ENCODE measurements at places on chromosomes 7 and 10.

- no peak for DNase-seq
Measured at GRCh38 chr10:45241865-45242520, 73.4 kb downstream of the OR13A1 start.

- no peak for DNase-seq
Measured at GRCh38 chr10:125761961-125762360, 13.7 kb downstream of the MMP21 start.

GRCh38 chr10:103549349-103549685, 55.8 kb downstream of the NEURL1 start:
- DNase-seq, result no peak

DNA sequence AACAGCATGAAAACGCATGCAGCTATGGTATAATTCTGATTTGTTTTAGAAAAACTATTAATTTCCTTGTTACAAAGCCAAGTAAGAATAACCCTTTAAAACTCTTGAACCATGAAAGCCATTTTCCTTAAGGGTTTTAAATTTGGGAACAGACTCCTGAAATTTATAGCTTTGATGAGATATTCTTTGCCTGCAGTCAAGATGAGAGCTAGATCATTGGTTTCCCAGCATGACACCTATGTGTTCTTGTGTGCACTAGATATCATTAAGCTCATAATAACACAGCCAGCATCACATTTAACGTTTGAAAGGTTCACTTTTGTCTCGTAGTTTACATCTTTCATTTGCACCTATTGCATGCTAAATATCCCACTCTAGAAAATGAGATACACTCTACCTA, 202.2 kb downstream of the PHF14 start:
- no peak for DNase-seq

- DNase-seq, result no peak
Measured at GRCh38 chr10:101845893-101846292, 2.3 kb upstream of the KCNIP2 start.

DNA sequence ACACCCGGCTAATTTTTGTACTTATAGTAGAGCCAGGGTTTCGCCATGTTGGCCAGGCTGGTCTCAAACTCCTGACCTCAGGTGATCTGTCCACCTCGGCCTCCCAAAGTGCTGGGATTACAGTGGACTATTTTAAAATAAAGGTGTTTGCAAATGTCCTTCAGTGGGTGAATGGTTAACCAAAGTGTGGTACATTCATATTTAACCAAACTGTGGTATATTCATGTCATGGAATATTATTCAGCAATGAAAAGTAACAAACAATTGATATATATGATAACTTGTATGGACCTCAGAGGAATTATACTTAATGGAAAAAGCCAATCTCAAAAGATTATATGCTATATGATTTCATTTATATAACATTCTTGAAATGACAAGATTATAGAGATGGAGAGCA, 190.0 kb downstream of the CREB5 start:
- no peak for DNase-seq

DNA sequence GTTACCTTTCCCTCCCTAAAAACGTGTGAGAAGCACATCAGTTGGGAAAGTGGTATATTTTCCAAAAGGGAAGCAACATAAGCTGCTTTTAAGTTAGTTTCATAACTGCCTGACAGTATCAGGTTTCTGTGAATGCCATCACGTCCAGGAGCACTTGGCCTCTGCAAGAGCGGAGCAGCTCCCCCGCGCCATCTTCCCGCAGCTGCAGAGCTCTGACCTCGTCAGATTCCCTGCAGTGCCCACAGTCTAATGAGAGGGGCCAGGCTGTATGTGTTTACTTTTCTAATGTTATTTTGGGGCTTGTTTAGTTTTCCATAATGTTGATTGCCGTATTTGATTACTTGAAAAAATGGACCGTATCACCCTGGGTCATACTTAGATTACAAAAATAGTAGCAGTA, 74.2 kb downstream of the MGMT start:
- DNase-seq, result no peak

GRCh38 chr10:61961278-61961677, 59.8 kb downstream of the ARID5B start:
- DNase-seq, result no peak

DNA sequence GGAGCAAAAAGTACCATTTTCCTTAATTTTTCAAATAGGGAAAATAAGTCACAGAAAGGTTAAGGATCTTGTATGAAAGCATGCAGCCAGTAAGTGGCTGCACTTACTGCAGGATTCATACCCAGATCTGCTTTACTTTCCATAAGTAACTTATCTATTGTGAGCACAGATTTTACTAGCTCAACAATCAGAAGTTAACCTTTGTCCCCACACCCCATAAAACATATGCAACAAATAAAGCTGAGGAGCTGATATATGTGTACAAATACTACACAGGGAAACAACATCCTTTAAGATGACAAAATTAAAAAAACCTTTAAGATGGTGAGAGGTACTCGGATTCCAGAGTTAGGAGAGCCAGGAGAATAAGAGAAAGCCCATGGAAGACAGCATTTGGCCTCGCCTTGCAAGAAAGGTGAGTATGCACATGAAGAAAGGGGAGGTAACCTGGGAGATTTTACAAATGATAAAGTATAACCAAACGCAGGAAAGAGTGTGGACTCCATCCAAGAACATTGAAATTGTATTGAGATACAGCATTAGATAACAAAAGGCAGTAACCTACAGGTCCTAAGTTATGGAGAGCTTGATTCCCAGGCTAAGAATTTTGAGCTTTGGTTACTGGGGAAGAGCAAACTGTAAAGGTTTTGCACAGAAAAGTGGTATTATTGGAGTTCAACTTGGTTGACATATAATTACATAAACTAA, 87.1 kb downstream of the ITGB8 start:
- no peak for DNase-seq

- DNase-seq, result no peak
Measured at GRCh38 chr10:28171468-28172222, 131.2 kb downstream of the MPP7 start.

DNA sequence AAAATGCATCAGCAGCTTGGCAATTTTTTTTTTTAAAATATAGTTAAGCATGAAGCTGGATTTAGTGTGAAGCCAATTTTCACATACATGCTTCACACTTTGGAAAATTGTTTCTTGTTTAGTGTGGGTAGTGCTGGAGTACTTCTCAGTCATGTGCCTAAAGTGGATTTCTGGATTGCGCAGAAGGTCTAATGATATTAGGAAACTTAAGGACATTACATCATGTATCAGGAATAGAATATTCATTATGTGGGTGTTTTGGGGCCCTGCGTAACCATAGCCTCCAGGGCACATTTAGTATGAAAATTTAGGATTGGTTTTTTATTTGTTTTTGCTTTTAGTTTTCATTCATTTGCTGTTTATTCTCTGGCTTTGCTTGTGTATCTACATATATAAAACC, 28.8 kb upstream of the BNIP3 start:
- DNase-seq, result no peak

GRCh38 chr7:139232377-139232717, 1.3 kb downstream of the UBN2 start:
- DNase-seq, result no peak

DNA sequence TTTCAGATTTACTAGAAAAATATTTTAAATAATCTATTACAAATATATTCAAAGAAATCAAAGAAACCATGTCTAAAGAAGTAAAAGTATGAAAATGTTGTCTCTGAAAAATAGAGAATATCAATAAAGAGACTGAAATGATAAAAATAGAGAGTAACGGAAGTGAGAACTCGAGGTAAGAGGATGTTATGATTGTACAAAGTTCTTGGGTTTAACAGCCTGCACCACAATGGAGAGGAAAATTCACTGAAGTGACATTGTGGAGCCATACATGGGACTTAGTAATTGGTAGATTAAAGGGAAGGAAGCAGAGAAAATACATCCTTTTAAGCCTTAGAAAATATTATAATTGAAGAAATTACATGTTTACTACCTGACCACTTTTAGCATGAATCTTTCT, 77.9 kb downstream of the THSD7A start:
- no peak for DNase-seq

DNA sequence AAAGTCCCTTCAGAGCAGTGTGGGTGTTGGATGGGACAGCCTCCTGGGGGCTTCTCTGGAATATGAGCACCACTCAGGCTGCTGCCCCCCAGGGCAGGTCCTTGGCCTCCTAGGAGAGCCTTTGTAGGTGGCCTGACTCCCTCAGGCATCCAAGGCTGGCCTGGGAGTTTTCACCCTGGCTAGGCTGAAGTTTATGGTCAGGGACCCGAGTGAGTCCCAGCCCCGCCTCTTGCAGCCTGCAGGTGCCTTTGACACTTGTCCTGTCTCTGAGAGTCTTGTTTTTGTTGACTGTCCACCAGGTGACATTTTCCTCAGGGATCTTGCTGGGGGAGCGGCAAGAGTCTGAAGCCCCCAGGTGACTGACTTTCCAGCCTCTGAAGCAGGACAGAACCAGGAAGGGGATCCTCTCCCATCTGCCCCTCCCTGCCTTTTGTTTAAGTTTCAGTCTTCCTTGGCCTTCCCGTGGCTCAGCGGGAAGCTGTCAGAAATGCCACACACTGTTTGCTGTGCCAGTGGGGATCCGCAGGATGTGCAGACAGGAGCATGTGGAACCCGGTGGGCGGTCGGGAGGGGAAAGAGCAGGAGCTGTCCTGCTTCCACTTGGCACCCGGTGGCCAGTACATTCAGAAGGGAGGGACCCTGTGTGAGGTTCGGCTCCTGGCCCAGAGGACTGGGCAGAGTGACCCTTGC, 59.5 kb downstream of the LRRC18 start:
- no peak for DNase-seq

GRCh38 chr10:79615577-79615976, 4.8 kb downstream of the SFTPA1 start:
- no peak for DNase-seq

- DNase-seq, result no peak
Measured at GRCh38 chr10:69010151-69010640, 21.6 kb downstream of the KIFBP start.

DNA sequence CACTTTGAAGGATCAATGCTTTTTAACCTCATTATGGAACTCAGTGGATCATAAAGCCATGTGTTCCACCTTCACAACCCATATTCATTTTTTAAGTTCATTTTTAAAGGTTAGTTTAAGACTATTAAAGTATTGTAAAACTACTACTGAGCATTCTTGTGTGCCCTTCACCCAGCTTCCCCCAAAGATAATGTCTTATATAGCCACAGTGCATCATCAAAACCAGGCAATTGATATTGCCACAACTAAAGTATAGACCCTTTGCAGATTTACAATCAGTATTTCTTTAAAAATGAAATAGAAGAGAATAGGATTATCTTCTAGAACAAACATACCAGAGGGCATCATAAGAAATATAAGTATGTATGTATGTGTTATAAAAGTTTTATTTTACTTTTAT, 597.1 kb downstream of the CCSER2 start:
- no peak for DNase-seq

DNA sequence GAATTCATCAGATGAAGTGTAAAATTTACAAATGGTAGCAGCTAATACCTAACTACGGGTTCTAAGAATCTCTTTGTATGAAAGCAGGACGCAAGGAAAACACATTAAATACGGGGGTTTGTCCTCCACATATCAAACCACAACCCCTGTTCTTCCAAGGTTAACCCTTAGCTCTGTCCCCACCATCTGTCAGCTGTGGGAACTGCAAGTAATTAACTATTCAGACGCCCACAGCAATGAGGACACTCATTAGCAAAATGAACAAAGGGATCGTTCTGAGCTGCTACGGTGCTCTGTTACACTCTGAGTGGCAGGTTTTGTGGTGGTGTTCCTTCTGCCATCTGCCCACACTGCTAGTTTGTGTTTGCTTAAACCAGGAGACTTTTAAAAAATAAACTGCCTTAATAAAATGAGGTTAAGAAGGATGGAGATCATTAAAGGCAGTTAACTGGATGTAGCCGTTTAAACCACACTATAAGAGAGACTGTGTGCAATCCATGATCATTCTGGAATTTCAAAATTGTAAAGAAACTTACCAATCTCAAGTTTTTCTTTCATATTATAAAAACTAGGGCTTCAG, 51.4 kb downstream of the C10orf67 start:
- DNase-seq, result no peak

GRCh38 chr10:30997536-30998235, 34.0 kb downstream of the ZNF438 start:
- DNase-seq, result no peak

GRCh38 chr7:13047061-13047460, 359.6 kb downstream of the ARL4A start:
- DNase-seq, result no peak

- no peak for DNase-seq
Measured at GRCh38 chr10:107437921-107438320, 273.4 kb upstream of the SORCS1 start.

GRCh38 chr10:127354255-127354654, 157.9 kb upstream of the INSYN2A start:
- DNase-seq, result no peak

DNA sequence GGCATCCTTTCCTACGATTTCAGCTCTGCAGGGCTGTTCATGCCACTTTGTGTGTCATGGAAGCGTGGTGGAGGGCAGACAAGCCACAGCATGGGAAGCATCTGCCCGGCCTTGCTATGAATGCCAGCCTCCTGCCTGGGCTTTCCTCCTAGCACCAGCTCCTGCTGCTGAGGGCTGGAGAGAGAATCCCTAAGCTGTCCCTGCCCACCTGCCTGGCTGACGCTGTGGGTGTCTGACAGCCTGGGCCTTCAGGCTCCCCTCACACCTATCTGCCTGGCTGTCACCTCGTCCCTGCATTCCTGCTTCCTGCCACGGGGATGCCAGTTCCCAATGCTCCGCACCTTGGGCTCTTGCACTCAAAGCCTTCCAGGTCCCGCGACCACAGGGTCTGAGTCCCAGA, 606.5 kb upstream of the MGMT start:
- DNase-seq, result no peak
